Naive thymus-derived CD8-positive, alpha-beta T cell (primary cell): ENCODE measurements at places on chromosomes 2 and 18.

GRCh38 chr18:275486-275885 lies 7.6 kb upstream of the THOC1 start:
- DNase-seq = no peak

GRCh38 chr2:12726271-12726670 lies 9.5 kb downstream of the TRIB2 start:
- DNase-seq = no peak

- DNase-seq = no peak
Observed at GRCh38 chr2:180141600-180141999, 134.5 kb upstream of the CWC22 start.

- no peak for DNase-seq
Observed at GRCh38 chr2:118417406-118418120, 329.3 kb downstream of the INSIG2 start.

DNA sequence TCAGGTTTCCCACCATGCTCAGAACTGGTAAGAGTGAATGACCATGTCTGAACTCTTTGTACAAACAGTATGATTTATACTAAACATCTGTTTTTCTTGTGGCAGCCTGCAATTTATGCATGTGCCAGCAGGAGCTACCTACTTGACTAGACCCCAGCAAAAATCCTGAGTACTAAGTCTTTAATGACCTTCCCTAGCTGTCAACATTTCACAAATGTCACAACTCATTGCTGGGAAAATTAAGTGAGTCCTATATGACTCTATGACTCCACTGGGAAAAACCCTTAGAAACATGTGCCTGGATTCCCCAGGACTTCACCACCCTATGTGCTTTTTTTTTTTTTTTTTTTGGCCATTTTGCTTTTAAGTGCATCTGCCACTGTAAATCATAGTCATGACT lies 1225.8 kb downstream of the SUCLG1 start:
- no peak for DNase-seq
